Stimulated activated CD8-positive, alpha-beta memory T cell treated with anti-CD3 and anti-CD28 coated beads, Interleukin-4, amount 100 ng/mL, for 4 hours (primary cell): ENCODE measurements at places on chromosomes 1 and 21.

DNA sequence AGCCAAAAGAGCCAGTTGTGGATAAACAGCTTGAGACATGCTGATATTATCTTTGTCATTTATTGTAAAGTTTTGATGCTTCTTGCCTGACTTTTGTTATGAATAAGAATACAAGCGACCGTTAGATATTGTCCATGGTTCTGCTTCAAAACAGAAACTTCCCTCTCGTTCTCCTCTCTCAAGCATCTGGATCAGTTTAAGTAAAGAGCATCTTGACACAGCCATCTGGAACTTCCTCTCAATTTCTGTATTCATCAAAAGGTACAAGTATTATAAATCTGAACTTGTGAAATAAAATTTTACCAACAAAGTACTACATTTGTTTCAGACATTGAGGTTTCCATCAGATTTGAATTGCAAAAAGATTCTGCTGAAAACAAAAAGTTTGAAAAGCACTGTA is 36.4 kb upstream of the CLDN14 start:
- no peak for DNase-seq

- no peak for DNase-seq
Measured at GRCh38 chr1:22045604-22046228, 6.8 kb upstream of the CDC42 start.

DNA sequence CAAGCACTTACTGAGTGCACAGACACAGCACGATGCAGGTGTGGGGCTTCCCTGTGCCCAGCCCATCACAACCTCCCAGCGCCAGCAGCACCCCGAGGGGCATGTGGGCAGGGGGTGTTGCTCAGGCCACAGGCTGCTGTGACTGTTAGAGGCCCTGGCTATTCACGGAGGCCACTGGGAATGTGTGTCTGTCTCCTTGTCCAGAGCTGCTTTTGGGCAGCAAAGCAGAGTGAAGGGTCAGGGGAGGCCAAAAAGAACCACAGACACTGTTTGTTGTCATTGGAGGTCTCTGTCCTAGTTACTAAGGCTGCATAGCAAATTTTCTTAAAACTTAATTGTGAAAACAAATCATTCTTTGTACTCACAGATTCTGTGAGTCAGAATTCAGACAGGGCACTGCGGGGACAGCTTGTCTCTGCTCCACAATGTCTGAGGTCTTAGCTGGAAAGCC is 49.6 kb downstream of the TNFRSF8 start:
- DNase-seq, result no peak

GRCh38 chr1:222329493-222330045 is 218.3 kb downstream of the HHIPL2 start:
- no peak for DNase-seq

DNA sequence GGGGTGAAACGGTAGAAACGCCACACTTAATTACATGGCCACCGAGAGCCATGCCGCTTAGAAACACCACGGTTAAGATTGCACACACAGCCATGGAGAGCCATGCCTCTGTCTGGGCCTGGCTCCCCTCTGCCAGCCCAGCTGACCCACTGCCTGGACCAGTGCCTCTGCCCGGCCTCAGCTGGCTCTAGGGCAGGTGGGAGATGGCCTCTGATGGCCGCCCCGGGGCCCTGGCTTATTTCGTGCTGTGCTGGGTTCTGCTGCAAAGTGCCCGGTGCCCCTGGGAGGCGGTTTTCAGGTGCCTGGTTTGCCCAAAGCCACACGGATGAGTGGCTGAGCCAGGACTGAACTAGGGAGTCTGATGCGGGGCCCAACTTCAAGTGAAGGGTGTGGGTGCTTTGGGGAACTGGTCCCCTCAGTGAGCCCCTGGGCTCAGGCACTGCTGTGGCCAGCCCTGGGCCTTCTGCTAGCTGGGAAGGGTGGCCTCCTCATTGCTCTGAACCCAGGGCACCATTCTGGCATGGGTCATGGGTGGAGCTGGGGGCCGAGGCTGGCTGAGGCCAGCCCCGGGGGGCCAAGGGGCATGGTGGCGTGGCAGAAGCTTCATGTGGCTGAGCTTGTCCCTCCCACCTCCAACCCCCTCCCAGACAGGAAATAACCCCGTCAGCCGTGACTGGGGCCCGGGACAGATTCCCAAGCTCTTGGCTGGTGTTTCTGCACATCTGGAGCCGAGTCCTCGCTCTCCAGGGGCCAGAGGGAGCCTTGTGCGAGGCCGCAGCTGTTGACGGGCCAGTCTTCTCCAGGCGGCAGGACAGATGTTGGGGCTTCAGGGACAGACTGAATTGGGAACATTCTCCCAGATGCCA is 1.9 kb upstream of the GPR153 start:
- DNase-seq, result no peak

GRCh38 chr1:903721-904271 is 19.9 kb upstream of the SAMD11 start:
- no peak for DNase-seq

- no peak for DNase-seq
Measured at GRCh38 chr1:51313268-51313852, 17.0 kb downstream of the TTC39A start.

GRCh38 chr1:50261951-50262350 is 153.2 kb downstream of the ELAVL4 start:
- DNase-seq, result no peak

- no peak for DNase-seq
Measured at GRCh38 chr1:2055911-2056575, 5.8 kb downstream of the PRKCZ start.

GRCh38 chr1:56655991-56656613 is 11.0 kb downstream of the PRKAA2 start:
- DNase-seq, result no peak

GRCh38 chr1:221743416-221744208 is 1.7 kb upstream of the DUSP10 start:
- DNase-seq, result no peak

DNA sequence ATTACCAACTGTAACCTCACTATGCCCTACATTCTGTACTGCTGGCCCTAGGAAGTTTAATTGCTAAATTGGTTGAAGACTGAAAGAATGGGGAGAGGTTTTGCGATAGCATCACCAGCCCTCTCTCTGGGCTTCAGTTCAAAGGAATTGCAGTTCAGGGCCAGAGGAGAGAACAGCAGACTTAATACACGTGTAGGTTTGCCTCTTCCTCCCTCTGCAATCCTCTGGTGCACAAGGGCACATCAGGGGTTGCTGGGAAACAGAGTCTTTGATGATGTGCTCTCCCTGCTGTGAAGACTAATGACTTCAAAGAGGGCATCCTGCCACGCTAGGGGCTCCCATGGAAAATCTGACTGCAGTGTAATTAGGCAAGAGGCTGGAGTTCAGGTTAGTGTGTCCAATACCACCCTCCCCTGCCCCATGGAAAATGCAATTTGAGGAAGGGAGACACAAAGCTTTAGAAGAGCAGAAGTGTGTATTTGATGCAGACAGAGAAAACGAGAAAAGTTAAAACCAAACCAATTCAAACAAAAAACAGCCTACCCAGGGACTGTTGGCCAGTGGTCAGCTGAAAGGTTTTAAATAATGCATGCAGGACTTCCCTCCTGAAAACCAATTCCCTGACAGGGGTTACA is 167.9 kb downstream of the ASTN1 start:
- DNase-seq, result no peak

DNA sequence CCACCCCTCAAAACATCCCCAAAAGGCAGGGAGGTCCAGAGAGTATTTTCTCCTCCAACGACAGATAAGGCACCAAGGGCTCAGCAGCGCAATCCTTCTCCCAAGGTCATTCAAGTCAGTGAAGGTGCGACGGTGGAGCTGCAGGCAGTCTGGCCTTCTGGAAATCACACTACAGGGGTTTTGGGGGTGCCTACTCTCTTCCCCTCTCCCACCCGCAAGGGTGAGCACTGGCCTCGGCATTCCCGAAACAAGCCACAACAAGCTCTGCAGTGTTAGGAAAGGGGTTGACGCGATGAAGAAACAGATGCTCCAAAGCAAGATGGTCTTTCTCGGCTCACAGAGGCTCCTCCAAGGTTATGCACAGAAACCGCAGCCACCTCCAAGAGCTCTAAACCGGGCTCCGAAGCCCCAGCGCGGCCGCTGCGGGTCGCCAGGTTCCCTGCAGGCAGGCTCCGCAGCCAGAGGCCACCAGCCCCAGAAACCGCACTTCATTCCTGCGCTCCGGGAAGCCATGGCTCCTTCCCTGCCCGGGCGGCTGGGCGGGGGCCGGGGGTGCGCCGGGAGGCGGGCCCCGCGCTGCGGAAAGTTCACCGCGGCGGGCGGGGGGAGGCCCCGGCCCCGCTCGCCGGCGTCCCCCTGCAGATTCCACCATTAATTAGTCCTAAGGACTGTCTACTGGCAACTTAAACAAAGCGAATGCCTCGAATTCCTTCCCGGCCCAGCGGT is 1.1 kb downstream of the LUZP1 start:
- no peak for DNase-seq

- peak; percentile 50 for DNase-seq
Measured at GRCh38 chr1:39816415-39817090, 27.9 kb upstream of the BMP8B start.

DNA sequence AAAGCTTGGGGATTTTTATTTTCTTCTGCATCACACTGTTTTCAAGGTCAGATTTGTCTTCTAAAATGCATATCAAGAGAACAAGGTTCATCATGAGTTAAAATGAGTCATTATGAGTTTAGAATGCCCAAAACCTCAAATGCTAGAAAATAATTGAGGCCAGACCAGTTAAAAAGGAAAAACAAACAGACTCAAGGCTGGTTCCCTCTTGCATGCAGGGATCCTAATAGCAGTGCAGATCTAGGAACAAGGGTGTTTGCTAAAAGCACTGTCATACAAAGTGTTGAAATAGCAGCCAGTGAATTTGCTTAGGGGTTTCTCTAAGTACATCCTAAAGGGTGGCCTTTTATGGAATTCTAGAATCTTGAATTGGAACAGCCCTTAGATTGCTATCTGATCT is 15.3 kb downstream of the BEND5 start:
- no peak for DNase-seq

DNA sequence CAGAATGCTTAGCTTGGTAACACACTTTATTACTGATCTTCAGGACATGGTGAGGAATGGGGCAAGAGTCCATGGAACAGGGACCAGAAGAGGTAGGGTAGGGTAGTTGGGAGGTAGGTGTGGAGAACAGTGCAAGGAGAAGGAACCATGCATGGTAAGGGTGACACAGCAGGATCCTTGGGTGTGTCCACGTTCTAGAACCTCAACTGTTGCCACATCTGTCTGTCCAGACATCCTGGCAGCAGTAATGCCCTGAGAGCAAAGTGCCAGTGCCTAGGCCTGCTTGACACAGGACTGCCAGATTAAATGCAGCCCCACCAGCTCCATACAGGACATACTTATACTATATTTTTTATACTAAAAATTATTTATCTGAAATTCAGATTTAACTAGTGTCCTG is 13.9 kb downstream of the DMAP1 start:
- DNase-seq, result no peak

GRCh38 chr1:61299463-61299862 is 217.1 kb downstream of the NFIA start:
- no peak for DNase-seq

DNA sequence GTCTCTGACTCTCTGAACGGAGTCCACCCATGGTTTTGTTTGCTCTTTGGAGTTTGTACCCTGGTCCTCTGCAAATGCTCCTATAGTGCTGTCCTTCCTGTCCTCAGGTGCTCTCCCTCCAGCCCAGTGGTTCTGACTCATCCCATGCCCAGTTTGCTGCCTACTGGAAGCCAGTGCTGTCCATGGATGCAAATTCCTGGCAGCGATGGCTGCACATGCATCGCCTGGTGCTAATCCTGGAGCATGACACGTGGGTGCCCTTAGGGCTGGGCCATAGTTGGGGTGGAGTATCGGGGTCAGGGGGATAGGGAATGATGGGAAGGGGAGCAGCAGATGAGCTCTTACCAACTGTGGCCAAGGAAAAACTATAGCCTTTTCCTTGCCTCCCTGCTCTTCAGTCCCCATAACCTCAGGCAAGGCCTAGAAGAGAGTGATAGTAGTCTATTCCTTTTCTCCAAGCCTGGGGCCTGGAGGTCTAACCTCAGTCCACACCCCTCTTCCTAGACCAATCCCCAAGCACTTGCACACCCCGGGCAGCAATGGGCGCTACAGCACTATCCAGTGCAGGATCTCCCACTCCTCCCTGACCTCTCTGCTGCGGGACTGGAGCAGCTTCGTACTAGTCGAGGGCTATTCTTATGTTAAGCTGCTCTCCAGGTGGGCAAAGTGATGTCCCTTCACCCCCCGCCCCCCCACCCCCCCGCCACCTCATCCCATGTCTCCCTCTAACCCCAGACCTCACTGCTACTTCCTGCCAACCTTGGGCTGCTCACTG is 31.6 kb downstream of the HYI start:
- DNase-seq, result no peak

- DNase-seq, result no peak
Measured at GRCh38 chr1:152770411-152770810, 4.5 kb upstream of the LCE1F start.

DNA sequence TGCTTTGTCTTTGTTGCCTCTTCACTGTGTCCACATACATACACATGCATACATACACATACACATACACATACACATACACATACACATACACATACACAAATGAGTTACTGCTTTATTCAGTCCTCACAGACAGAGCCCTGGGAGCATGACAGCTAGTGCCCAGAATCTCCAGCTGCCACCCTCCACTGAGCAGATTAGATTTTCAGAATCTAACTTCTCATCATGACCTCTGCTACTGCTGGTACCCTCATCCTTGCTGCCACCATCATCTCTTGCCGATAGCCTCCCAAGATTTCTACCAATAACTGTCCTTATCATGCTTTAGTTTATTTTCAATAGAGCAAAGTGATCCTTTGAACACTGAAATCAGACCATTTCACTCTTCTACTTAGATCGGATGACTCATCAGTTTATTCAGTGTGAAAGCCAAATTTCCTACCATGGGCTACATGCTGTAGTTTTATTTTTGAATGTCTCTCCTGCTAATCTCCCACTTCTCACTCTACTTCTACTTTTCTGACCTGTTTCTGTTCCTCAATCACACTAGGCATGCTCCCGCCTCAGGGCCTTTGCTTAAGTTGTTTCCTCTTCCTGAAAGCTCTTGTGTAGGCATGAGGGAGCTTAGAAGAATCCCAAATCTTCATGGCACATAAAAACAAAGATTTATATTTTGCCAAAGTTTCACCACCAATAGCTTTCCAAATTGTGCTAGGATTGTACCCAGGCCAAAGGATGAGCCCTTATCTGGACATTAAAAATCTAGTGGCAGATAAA is 43.0 kb downstream of the ATP6V1G3 start:
- DNase-seq, result no peak
